ENCODE measurements at places on chromosomes 1 and 21.

GRCh38 chr1:168271636-168272035 is 9.0 kb upstream of the TBX19 start:
- DNase-seq, result no peak

GRCh38 chr1:112975336-112975735 is 19.3 kb upstream of the SLC16A1 start:
- DNase-seq, result no peak

DNA sequence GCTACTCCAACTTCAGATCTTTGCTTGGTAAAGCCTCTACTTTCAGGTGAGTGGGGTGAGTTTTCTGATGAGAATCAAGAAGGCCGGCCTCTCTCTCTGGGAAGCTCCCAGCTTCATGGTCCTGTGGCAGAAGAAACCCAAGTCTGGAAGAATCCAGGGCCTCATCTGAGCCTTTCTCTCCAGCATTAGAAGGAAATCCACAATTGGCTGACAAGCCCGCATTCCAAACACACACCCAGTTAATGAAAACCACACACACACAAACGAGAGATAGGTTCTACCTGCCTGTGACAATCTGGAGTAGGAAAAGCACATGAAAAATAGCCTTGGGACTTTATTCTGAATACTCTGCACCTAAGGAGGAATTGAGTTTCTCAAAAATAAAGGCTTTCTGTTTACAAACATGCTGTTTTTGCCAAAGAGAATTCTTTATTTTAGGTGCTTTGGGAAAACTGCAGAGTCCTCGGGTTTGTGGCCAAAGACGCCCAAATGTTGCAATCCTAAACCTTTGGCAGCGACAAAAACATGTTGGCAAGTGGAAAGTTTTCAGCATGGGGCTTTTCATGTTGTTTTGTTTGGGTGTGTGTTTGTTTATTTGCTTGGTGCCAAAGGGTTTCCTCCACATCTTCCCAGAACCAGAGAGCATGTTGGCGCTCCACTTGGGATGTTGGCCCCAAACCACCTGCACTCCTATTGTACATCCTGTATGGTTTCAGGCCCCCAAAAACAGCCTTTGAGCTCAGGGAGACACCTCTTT is 216.2 kb downstream of the SETD4 start:
- no peak for DNase-seq

GRCh38 chr1:17909634-17910033 is 154.5 kb downstream of the ACTL8 start:
- DNase-seq, result peak; percentile 4

DNA sequence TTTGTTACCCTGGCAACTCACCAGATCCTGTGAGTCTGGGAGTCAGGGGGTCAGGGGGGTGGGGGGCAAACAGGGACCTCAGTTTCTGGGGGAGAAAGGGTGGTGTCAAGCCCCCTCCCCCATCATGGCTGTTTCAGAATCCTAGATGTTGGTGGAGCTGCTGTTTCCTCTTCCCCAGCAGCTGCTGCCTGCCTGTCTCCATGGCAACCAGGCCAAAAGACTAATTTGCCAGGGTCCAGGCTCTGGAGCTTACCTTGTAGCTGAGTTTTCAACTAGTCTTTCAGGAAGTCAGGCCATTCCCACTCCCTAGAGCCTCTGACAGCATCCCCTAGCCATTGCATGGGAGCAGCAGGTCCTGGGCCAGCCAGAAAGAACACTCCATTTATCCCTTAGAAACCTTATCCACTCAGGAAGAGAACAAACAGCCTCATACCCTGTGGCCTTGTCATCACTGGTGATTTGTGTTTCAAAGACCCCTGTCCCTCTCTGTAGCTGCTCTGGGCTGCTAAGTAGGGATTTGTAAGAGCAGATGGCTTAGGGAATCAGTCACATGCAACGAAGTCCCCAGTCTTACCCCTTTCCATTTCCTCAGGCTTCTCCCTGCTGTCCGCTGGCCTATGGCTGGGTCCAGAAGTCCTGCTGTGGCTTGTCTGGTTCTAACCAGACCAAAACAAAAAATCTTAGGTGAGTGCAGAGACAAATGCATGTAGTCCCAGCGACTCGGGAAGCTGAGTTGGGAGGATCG is 21.5 kb upstream of the STMN1 start:
- no peak for DNase-seq

- DNase-seq, result no peak
Observed at GRCh38 chr1:160374306-160375110, 7.6 kb downstream of the NHLH1 start.

DNA sequence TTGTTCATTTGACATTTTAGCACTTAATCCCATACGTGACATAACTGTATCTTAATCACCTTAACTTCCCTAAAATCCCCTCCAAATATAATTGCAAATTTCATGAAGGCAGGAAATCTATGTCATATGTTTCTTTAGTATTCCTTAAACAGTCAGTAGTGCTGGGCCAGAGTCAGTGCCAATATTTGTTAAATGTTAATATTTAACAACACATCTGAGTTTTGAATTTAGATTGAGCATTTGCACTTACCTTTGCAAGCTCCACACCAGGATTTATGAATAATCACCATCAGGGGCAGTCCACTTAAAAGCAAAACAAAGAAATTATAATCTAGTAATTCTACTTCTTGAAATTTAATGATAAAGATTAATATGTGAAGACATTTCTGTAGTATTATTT is 5.3 kb downstream of the KTI12 start:
- DNase-seq, result no peak

DNA sequence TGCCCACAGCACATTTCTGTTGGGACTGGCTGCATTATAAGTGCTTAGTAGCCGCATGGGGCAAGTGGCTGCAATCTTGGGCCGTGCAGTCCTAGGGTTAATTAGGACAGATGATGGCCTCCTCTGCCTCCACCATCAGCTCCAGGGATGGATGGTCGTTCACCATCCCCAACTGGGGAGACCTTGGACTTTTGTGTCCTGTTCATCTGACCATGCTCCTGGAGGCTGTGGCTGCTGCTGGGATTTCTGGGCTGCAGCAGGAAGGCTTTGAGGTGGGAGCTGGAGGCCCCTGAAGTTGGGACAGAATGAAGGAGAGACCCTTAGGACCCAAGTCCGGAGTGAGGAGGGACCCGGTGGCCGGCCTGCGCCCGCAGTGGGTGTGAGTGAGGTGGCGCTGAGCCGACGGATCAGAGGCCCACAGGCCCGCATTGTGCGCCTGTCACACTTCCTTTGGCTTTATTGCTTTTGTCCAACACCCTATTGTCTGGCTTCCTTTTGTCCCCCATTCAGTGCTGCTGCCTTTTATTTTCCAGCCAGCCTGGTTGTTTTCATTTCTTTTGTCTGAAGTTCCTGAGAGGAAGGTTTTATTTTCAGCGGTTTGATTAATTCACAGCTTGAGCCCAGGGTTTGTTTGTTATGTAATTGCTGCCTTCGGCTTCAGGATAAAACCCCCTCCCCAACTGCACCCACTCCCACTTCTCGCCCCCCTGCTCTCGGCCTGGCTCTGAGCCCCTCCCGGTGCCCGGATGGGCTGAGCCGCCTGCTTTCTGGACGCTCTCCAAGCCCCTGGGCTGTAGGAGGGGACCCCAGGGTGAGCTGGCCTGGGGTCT is 35.6 kb downstream of the SOX13 start:
- no peak for DNase-seq
